AML-193 (cell line): ENCODE measurements at places on chromosomes 5 and 9.

DNA sequence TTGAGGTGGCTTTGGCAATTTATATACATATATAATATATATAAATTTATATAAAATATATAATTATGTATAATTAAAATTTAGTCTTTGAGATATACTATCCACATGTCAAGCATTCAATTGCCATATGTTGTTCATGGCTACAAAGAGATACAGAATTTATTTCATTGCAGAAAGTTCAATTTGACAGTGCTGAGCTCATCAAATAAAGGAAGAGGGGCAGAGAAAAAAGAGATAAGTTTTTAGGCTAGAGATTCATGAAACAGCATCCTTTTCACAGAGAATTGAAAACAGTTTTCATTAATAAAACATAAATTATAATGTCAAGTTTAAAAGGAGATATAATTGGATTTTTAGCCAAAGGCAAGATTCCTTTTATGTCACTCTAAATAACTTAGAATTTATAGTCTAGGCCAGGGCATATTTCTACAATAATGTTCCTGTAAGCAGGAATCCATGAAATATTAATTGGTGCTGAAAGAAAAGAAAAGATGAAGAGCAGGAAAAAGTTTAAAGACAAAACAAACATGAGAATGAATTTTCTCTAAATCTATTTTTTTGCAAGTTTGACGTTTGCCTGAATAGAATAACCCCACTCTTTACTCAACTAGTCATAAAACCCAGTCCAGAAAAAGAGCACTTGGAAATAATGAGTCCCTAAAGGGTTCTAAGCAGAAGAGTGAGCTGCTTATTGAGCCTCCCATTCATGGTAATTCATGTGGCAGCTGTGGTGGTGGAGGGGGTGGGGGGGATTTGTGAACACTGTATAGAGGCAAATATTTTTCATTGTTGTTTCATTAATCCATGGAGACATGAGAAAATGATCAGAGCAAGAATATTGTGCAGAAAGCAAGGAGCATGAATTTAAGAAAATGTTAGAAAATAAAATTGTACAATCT, 1279.5 kb downstream of the CDH12 start:
- no peak for DNase-seq

- DNase-seq = no peak
These were observed 185.7 kb upstream of the GNA14 start for GRCh38 chr9:77833561-77834429.

- no peak for DNase-seq
These were observed 5.5 kb upstream of the PSAT1 start for GRCh38 chr9:78291240-78291925.

- DNase-seq = peak; percentile 45
These were observed 64.8 kb downstream of the SMIM23 start for GRCh38 chr5:171850324-171850947.

GRCh38 chr5:145347026-145347616, 488.0 kb downstream of the PRELID2 start:
- peak; percentile 4 for DNase-seq

GRCh38 chr5:41841325-41841724, 28.9 kb downstream of the OXCT1 start:
- DNase-seq = no peak

DNA sequence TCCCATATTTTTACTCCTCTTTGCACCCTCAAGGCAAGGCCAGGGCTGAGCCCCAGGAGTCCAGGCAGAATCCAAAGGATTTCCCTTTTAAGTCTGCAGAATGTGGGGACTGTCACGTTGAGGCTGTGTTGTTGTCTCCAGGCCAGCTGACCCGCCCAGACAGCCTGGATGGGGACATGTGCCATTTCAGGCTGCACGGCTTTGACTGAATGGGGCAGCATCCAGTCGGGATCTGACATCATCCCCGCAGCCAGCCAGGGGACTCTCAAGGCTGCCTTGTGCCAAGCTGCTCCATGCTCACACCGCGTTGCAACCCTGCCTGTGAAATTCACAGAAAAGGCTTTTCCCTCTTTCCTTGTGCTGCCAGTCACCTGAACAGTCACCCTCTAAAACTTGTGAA, 2.2 kb upstream of the ZNF366 start:
- DNase-seq = no peak

- no peak for DNase-seq
These were observed 75.7 kb downstream of the FBXL7 start for GRCh38 chr5:15575666-15576065.

GRCh38 chr5:99239826-99240360, 311.1 kb upstream of the CHD1 start:
- no peak for DNase-seq

- no peak for DNase-seq
These were observed 11.5 kb downstream of the NADK2 start for GRCh38 chr5:36230151-36230790.

GRCh38 chr5:179373961-179374505, 28.8 kb upstream of the ADAMTS2 start:
- DNase-seq = no peak

GRCh38 chr9:137007816-137008270, 11.5 kb upstream of the CLIC3 start:
- DNase-seq = no peak

- peak; percentile 71 for DNase-seq
These were observed 22.7 kb upstream of the UBLCP1 start for GRCh38 chr5:159240301-159240870.

DNA sequence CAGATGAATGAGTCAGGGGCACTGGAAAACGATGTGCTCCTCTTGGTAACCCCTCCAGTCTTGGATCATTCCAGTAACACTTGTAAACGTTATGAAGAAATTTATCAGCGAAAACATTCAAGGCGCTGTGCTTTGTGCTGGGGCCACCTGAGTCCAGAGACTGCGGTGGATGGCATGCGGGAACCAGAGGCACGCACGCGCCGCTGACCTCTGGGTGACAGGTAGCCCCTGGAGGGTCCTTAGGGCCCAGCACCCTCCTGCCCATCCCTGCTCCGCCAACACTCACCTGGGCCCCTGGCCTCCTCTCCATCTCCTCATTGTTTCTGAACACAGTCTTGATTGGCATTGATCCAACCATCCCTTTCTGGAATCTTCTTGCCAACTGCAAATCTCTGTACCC, 86.9 kb downstream of the DAP start:
- DNase-seq = no peak

DNA sequence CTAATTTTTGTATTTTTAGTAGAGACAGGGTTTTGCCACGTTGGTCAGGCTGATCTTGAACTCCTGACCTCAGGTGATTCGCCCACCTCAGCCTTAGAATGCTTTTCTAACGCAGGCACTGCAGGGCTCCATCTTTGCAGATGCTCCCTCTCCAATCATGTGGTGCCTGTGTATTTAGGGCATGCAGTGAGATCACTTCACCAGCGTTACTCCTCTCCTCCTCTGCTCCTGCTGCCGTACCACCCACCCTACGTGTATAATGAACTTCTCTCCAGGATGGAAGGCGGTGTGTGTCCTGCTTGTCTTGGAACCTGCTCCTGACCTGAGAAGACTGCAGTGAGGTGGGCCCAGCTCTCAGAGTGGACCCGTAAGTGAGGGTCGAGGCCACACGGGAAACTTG, 13.6 kb upstream of the CFAP157 start:
- no peak for DNase-seq

DNA sequence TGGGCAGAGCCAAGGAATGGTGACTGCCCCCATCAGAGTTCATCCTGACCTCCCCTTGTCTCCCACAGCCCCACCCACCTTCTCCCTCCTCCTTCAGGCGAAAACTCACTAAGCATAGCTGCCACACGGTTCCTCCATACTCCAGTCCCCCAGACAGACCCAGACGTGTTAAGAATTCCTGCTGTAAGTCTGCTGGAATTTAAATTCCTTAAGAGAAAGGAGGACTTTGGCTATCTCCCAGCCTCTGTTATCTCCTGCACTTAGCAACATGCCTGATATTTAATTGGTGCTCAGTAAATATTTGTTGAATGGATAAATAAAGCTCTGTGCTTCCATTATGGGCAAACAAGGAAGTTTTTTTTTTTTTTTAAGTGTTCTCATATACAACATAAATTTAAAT, 213.7 kb downstream of the RFK start:
- no peak for DNase-seq

DNA sequence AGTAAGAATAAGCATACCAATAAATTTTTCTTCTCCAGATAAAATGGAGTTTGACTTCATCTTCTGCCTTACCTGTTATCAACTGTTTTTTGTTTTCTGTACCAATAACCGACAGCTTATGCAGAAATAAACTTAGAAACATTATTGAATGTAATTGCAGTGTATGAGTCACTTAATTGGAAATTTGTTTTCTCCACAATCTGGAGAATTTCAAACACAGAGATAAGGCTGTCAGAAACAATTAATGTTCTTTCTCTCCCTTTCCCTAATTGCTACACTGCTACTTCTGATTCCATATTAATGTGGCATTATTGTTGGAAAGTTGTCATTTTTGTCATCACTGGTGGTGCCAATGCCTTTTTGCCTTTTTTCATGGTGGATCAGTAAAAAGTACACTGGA, 180.3 kb downstream of the SLCO4C1 start:
- no peak for DNase-seq

GRCh38 chr5:93791518-93791972, 50.1 kb upstream of the POU5F2 start:
- peak; percentile 10 for DNase-seq

DNA sequence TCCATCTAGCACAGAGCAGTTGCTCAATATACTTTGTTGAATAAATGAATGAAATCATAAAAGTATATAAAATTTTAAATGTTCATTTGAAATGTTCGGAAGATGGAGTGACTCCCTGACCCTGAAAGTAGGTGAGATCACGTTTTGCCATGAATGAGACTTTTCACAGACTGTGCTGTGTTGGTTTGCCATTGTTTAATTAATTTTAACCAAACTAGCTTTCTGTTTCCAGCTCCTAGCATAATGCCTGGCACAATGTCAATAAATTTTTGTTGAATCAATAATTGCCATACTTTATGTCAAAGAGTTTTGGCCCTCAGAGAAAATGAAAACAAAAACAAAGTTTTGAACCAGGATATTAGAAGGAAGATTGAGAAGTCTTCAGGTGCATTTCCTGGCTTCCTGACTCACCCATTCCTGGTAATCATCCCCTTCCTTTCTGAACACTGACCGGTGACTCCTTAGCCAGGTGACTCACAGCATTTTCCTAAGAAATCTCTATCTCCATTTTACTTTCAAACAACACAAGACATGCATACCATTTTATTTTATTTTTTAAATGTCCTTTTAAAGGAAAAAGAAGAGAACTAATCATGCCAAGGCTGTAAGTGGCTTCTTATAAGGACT, 15.1 kb downstream of the SLC28A3 start:
- DNase-seq = no peak

- no peak for DNase-seq
These were observed 5.2 kb downstream of the SLC2A6 start for GRCh38 chr9:133473743-133474142.

GRCh38 chr5:136655468-136655867, 290.1 kb upstream of the TRPC7 start:
- no peak for DNase-seq

DNA sequence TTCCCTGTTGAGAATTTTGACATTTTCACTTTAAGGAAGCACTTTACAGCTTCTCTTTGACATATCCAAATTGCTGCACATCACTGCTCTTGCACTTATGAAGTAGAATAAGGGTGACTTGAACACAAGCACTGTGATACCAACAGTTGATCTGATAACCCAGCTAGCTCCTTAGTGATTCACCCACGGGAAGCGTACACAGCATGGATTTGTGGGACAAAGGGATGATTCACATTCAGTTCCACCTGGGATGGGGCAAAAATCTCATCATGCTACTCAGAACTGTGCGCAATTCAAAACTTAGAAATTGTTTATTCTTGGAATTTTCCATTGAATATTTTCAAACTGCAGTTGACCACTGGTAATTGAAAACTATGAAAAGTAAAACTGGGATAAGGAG, 1565.5 kb upstream of the CDH9 start:
- DNase-seq = no peak
